Central memory CD4-positive, alpha-beta T cell (primary cell): ENCODE measurements at places on chromosomes 2 and 18.

DNA sequence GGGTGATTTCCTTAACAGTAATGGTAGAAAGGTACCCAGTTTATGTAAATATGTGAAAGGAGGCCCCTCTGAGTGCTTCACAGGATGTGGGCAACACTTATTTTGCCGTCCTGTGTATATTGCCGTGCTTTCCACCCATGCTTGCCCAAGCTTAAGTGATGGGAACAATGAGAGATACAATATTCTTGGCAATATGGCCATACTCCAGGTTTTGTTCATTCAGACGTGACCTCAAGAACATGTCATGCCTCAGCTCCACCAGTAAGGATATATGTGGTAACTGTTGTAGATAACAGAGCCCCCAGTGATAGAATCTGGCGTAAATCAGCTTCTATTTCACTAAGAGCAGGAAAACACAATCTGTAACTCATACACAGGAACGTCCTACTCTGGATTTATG lies 318.7 kb downstream of the PTPRM start:
- no peak for DNase-seq

DNA sequence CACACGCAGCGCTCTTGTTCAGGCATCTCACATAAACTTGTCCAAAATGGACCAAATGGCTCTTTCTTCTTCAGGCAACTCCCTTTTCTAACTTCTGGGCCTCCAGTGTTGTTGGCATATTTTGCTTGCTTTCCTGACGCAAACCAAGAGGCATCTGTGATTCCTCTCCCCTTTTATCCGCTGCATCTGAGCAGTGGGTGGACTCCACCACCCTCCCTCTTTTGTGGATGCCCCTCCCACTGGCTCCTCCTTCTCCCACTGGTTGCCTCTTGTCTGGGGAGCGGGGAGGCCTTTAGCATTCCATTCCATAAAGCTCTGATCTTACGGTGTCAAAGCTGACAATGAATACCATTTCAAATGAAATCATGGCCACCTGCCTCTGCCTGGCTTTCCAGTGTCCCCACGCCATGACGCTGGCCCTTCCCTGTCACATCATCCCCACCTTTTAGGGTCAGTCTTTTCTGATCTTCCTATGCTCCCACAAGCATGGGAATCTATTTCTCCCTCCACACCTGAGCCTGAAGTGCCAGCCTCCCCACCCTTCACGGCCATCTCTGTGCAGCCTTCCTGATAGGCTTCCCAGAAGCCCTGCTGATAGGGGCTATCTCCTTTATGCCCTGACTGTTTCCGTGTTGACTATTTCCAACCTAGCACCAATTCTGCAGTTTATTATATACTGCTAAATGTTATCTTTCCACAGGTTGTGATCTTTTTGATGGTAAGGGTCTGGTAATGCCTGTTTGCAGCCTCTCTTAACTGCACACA lies 51.5 kb downstream of the RPL37A start:
- no peak for DNase-seq

DNA sequence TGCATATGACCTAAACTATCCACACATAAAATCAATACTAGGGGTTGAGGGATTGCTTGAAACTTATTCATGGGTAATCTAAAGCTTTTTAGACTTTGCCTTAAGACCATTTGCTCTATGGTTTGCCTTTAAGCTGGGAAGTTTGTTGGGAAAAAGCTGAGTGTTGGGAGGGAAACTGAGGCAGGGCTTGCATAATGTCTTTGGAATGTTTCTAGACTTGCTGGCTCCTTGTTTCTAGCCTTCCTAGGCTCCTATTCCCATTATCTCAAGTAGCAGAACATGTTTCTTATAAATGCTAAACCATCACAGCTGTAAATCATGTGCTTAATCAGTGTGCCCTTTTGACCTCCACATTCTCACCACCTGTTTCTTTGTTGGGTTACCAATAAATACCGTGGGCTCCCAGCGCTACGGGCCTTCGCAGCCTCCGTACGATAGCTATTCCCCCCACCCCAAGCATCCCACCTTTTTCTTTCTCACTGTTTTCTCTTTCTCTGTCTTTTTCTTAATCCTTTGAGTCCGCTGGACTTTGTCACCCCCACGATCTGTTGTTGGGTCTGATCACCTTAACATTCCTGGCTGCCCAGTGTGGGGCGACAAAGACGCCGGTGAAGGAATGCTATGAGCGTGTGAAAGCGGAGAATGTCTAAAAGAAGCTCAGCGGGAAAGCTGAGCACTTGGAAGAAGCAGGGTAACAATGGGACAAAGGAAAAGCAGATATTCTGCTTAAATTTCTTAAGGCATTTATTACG lies 49.4 kb upstream of the CWC22 start:
- no peak for DNase-seq

GRCh38 chr2:64888591-64889309 lies 100.4 kb upstream of the SLC1A4 start:
- DNase-seq: no peak

DNA sequence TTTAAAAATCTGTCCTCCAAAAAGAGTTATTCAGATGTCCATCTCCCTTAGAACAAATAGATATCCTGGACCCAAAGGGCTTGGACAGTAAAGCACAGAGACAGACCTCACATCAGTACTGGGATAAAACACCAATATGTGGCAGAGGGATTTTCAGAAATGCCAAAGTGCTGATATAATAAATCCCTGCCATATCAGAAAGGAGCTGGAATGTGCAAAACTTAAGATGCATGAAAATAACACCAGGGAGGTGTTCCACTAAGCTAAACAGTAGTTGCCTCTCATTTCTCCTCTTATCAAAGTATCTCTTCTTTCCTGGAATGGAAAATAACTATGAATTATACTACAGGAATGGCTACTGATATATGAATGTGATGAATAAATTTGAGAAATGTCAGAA lies 13.2 kb downstream of the USP40 start:
- DNase-seq: no peak

GRCh38 chr18:5966514-5966913 lies 71.2 kb upstream of the TMEM200C start:
- DNase-seq: no peak

GRCh38 chr2:39218391-39218790 lies 25.4 kb downstream of the CDKL4 start:
- no peak for DNase-seq

DNA sequence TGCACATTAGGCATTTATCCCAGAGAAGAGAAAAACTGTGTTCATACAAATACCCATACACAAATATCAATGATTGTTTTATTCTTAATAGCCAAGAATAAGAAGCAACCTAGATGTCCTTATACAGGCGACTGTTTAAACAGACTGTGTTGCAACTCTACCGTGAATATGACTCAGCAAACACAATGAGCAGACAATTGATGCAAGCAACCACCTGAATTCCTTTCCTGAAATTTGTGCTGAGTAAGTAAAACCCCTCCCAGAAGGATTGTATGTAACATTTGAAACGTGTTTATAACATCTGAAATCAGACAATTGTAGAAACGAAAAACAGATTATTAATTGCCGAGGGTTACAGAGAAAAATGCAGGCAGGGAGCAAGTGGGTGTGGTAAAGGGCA lies 621.9 kb upstream of the SOX11 start:
- DNase-seq: no peak

- no peak for DNase-seq
Observed at GRCh38 chr2:113229795-113230194, 48.9 kb downstream of the PAX8 start.

DNA sequence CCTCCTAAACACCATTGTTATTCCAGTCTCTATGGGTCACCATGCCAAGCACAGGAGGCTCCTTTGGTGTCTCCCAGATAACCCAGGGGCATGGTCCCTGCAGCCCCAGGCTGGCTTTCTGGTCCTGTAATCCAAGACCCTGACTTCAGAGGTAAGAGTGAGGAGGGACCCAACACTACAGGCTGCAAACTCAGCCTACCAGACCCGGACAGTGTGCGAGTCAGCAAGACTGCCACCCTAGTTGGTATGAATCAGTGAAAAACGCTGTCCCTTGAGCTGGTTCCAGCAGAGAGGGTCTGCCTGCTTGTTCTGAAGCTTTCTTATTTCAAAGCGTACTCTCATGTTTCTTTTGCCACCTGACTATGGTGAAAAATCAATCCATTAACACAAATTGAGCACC lies 47.6 kb upstream of the ZFP36L2 start:
- DNase-seq: no peak

DNA sequence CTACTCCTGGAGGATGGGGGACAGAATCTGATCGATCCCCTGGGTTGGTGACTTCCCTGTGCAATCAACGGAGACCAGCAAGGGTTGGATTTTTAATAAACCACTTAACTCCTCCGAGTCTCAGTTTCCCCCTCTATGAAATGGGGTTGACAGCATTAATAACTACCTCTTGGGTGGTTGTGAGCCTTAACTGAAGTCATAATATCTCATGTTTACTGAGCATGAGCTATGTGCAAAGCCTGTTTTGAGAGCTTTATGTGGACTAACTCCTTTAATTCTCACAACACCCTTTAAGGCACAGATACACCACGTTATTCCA lies 844 bp downstream of the PROC start:
- no peak for DNase-seq

GRCh38 chr2:203656522-203657287 lies 49.7 kb upstream of the CD28 start:
- DNase-seq: no peak

DNA sequence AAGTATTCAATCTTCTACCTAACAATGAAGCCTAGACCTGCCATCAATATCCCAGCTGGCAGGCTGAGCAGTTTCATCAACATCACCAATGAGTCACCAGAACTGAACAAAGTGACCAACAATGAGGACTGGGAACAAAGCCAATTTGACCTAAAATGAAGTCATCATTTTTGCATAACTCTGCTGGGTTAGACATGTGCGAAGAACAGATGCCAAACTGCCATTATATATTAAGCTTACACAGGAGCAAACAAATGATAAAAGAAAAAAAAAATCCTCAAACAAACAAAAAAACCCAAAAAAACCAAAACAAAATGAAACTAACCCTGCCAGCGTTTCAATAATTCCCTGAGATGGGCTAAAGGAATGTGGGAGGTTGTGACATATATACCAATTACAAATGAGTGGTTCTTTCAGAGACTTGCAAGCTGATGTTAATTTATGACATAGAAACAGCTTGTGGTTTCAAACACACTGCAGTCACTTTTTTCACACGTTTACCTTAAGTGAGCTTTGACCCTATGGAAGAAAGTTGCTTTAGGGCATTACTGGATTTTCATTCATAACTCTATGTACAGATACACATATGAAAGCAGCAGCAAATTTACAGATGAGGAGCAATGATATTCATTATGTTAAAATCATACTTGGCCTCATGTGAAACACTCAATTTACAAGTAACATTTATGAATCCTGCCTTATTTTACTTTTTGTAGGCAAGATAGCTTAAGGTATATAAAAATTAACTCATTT lies 56.9 kb upstream of the CCDC141 start:
- DNase-seq: no peak

- no peak for DNase-seq
Observed at GRCh38 chr2:183079139-183079775, 710 bp downstream of the DUSP19 start.

DNA sequence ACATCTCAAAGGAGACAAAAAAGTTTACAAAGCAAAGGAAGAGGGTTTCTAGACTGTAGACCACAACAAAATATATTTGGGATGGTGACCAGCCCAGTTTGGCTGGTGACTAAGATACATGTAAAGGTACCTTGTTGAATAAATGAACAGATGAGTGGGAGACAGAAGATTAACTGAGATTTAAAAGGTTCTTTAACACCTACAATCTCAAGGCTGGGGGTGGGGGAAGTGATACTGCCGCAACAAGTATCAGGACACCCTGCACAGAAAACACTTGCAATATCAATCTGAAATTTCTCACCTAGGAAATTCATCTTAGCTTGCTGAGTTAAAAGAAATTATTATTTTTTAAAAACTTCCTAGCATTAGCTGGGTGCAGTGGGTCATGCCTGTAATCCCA lies 8.3 kb downstream of the RNF149 start:
- no peak for DNase-seq

DNA sequence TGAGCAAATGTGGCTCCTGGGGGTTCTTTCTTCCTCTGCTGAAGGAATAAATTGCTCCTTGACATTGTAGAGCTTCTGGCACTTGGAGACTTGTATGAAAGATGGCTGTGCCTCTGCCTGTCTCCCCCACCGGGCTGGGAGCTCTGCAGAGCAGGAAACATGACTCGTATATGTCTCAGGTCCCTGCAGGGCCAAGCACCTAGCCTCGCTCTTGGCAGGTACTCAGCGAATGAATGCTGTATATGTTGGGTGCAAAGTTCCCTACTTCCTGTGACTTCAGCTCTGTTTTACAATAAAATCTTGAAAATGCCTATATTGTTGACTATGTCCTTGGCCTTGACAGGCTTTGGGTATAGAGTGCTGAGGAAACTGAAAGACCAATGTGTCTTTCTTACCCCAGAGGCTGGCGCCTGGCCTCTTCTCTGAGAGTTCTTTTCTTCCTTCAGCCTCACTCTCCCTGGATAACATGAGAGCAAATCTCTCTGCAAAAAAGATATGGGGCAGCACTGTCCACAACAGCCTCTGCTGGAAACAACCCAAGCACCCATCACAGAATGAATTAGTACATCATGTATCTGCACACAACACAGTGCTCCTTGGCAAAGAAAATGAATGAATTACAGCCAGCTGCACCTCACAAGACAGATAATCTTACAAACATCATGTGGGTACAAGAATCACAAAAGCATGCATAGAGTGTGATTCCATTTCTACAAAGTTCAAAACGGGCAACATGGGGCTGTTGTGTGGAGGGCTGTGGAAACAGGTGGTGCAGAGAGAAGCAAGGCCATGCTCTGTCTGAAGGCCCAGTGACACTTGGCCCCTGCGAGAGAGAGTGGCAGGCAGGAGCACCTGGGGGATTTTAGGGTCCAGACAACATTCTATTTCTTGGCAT lies 6.6 kb downstream of the IL1RN start:
- DNase-seq: no peak

- no peak for DNase-seq
Observed at GRCh38 chr18:75896865-75897264, 469.4 kb upstream of the SMIM21 start.

GRCh38 chr18:37499044-37499443 lies 66.6 kb downstream of the CELF4 start:
- DNase-seq: no peak

- no peak for DNase-seq
Observed at GRCh38 chr2:109398366-109399015, 215.3 kb downstream of the SEPTIN10 start.

- DNase-seq: no peak
Observed at GRCh38 chr2:40487602-40488001, 35.7 kb upstream of the SLC8A1 start.

DNA sequence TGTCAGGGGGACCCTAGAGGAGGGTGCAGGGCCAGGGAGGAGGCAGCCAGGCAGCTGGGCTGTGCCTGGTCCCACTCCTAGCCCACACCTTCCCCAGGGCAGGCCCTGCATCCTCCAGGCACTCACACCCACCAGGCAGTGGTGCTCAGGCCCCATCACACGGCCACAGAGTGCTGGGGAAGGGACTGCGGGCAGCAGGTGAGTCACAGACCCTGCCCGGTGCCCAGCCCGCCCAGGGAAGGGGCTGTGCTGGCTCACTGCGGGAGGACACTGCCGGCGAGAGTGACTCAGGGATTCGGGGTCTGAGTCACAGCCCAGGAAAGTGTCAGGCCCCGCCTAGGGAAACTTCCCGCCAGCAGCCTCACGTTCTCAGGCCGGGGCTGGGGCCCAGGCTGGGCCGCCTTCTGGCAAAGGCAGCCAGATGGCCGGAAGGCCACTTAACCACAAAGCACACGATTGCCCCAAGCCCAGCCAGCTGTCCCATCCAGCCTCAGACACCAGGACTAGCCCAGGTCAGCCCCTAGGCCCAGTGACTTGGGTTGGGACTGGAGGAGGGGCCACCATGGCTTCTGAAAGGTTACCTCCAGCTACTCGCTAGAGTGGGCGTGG lies 42.2 kb downstream of the BIN1 start:
- DNase-seq: no peak
